ENCODE measurements at places on chromosomes 1 and 21.

DNA sequence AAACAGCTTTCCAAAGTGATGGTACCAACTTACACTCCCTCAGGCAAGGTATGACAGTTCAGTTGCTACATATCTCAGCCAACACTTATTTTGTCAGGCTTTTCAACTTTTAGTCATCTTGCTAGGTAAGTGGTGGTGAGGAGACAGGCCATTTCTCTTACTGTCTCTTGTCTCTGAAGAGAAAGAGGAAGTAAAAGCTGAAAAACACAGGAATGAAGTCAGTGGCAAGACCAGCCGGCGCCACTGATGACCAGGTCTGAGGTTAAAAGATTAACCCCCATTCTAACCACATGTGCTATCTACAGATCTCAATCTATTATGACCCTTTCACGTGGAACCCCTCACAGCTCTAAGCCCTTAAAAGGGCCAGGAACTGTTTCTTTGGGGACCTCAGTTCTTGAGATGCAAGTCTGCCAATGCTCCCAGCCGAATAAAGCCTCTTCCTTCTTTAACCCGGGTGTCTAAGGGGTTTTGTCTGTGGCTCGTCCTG, 4.2 kb downstream of the ADCY10 start:
- no peak for DNase-seq

GRCh38 chr1:15016001-15016400, 137.5 kb upstream of the TMEM51 start:
- DNase-seq, result no peak

DNA sequence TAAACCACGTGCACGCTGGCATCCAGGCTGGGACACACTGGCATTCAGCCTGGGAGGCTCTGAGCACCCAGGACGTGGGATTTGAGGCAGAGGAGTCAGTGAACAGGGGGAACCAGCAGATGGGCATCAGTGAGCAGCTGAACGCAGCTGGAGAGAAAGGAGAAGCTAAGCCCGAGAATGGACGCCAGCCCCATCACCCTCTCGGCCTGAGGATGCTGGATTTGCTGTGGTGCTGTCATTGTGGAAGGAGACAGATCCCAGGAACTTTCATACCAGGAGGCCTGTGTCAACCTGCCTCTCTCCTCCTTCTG, 132.8 kb downstream of the PGBD5 start:
- no peak for DNase-seq

DNA sequence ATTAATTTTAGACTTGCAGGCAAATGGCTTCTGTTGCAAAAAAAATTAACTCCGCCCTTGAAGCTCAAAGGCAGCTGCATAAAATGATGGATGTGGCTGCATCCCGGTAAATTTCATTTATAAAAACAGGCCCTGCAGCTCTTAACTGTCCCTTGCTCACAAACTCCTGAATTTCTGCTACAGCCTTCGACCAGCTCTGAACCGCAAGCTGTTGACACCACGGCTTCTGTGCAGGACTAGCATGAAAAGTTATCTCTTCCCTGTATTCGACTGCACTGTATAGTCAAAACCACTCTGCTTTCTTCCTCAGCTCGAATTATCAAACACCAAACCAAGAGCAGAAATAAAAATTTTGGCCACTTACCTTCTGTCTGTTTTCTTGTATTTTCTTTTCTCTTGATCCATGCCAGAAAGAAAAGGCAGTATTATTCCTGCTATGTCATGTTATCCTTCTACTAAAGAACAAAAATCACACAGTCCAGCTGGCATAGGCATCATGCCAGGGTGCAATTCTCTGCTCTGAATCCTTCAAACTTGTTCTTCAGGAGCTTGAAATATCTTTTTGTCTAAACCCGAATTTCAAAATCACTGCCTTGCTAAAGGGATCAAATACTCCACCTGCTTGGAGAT, 195.5 kb upstream of the NCAM2 start:
- DNase-seq, result no peak

DNA sequence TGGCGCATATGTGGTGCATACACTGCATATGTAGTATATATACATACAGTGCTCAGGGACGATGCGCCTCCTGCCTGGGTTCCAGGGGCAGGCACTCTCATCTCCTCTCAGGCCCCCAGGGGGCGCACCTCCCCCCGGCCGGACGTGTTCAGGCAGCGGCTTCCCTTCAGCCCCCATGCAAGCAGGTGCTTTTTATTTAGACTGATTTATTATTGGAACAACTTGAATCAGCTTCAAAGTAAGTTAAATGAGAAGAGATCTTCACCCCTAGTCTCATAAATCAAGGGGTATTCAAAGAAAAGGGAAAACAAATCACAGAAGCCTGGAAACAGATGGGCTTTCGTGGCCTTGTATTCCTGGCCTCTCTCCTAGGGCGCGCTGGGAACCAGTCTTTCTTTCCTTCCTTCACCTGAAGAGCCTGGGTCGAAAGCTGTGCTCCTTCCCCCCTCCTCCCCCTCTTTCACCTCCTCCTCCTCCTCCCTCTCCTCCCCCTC, 64.6 kb downstream of the UBIAD1 start:
- no peak for DNase-seq

All from GOT3 (cell line).